ENCODE measurements at places on chromosomes 16 and 17.
A peak's percentile ranks its signal among the peaks of the same experiment; 100 is the strongest.

- no peak for DNase-seq
These were observed 139.4 kb downstream of the CPPED1 start for GRCh38 chr16:12664164-12664733.

- no peak for DNase-seq
These were observed 13.0 kb downstream of the NMRAL1 start for GRCh38 chr16:4461250-4462085.

DNA sequence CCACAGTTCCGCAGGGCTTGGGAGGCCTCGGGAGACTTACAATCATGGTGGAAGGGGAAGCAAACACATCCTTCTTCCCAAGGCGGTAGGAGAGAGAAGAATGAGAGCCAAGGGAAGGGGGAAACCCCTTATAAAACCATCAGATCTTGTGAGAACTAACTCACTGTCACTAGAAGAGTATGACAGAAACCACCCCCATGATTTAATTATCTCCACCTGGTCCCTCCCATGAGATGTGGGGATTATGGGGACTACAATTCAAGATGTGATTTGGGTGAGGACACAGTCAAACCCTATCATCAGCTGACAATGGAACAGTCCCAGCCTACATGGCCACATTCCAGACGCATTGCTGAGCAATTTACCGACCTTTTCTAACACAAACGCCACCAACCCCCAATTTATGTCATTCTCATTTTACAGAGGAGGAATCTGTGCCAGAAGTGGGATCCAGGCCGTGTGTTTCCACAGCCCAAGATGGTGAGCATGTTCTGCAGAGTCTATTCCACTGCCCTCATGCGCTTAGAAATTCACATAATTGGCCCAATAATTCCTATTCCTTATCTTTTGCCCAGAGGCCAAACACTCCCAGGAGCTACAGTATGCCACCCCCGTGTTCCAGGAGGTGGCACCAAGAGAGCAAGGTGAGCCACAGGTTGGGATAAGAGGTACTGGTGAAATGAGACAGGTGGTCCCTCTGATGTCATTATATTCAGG lies 17.3 kb downstream of the MILR1 start:
- DNase-seq: no peak

- DNase-seq: peak; percentile 79
These were observed 42.4 kb upstream of the NF1 start for GRCh38 chr17:31052187-31052889.

DNA sequence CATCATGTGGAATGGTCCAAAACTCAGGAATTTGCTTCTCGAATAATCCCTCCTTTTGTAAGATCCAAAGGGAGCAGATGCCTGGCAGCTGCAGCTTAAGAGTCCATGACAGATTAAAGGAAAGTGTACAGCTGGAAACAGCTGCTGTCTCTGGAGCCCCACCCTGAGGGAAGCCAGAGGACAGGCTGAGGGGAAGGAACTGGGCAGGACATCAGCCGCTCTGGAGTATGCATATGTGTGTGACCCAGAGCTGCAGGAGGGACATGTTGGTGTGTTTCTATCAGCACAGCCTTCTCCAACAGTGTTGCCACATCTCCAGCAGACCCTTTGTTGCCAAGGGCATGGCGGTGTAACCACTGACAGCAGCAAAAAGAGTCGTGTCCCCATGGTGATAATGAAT lies 46.2 kb downstream of the CYB561 start:
- peak; percentile 91 for DNase-seq

- DNase-seq: peak; percentile 70
These were observed 685 bp downstream of the PAQR4 start for GRCh38 chr16:2969545-2970521.

DNA sequence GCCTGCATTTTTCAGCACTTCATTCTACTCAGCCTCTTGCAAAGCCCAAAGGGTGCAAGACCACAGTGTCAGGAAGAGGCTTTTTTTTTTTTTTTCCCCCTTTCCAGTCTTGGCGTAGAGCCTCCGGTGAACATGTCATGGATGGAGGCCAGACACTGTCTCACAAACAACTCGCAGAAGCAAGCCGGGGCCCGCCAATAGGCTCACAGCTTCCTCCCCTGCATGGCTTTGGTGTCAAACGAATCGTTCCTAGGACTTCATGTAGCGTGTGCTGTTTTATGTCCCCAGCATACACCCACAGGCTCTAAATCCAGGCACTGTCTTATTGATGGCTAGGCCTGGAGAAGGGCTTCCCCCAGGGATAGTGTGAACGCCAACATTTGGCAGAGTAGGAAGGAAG lies 457.7 kb upstream of the MAF start:
- peak; percentile 66 for DNase-seq

DNA sequence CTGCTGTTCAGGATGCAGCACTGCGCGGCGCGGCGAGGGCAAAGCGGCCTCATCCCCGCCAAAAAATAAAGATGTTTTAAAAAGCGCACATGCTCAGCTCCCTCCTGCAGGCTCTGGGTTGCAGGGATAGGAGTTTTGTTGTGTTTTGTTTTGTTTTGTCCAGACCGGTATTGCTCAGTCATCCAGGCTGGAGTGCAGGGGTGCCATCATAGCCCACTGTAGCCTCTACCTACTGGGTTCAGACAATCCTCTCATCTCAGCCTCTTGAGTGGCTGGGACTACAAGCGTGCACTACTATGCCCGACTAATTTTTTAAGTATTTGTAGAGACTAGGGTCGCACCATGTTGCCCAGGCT lies 636 bp downstream of the WWOX start:
- DNase-seq: no peak

DNA sequence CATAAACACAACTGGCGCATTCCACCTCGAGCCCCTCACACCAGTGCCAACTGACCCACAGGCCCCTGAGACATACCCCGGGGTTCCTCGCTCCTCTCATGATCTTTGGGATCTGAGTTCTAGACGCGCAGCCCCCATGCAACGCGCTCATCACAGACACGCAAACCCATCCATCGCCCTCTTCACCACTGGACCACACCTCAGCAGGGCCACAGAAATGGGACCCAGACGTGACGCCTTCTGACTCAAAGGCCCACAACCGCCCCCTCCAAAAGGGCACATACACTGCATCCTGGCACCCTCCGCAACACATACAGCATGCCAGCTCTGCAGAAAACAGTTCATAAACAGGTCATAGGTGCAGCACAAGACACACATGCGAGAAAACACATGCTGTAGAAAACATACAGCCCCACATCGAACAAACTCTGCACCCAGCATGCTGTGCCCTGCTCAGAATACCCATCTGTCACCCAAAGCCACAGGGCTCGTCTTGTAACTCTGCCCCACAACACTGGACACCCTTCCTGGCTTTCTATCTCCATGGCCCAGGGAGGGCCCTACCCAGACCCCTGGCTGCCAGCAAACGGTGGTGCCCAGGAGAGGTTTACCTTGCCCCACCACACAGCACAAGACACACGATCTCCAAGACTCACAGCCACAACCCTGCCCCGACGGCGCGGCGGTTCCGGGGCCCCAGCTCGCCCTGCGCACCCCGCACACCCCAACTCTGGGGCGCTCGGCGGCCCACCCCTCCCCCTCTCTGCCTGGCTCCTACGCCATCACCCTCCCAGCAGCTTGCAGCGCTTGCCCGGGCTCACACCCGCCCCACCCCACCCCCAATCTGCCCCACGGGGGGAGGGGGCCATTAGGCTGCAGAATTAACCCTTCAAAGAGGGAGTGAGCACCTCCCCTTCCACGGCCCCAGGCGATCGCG lies 887 bp downstream of the ZBTB4 start:
- DNase-seq: peak; percentile 75

DNA sequence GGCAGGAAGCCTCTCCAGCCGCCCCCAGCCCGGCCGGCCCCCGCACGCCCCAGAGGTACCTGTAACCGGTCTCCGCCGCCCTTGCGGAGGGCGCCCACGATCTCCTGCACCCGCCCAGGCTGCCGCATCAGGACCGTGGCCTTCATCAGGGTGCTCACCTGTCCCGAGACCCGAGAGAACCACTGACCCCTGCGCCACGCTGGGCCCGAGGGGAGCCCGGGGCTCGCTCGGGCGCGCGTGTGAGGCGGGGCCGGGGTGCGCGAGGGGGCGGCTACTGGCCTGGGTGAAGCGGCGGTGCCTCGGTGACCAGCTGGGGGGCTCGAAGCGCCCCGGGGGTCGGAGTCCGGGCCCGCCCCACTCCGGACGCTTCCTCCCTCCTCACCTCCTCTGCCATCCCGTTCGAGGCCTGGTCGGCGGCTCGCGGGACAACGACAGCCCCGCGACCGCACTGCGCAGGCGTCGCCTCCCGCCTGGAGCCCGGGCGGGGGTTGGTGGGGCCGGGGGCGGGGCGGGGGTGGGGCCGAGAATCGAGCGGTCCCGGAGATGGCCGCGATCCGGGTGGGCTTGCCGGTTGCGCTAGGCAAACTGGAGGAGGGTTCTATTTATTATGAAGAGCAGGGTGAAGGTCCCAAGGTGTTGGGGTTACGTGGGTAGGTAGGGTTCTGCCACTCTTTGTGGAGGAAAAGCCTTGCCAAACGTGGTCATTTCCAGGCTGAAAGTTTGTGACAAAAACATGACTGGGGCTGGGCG lies at the start of gene NT5C3B:
Gene NT5C3B (minus strand): TSS at position 433 of the 750 bp plus-strand sequence. CDS start 39 bp downstream, at position 394.
- peak; percentile 76 for DNase-seq

DNA sequence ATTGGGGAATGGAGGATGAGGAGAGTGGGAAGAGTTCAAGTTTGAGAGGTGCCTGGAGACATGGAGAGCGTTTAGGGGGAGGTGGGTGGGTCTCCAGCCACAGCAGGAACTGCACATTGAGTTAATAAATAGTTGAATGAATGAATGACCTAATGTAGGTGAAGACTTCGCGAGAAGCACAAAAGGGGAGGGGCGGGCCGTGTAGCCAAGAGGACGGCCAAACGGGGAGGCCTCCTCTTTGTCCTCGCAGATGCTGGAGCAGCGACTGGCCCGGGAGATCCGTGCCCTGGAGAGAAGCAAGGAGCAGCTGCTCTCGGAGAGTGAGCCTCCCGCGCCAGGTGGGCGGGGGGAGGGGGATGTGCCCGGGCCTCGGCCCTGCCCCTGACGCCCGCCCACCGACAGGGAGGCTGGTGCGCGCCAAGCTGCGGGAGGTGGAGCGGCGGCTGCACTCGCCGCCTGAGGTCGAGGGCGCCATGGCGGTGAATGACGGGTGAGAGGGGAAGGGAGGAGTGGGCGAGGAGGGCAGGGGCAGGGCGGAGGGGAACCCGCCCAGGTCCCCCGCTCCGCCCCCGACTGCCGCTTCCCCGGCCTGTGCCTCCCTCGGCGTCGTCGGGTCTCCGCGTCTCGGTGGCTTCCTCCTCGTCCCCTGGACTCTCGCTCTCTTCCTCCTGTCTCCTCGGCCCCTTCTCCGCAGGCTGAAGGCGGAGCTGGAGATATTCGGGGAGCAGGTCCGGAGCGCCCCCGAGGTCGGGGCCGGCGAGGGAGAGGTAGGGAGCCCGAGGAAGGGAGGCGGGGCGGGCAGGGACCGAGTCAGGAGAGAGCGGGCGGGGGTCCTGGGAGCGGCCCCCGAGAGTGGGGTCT lies 12.9 kb downstream of the SYCE1L start:
- peak; percentile 83 for DNase-seq

- no peak for DNase-seq
These were observed 69.9 kb downstream of the IRX5 start for GRCh38 chr16:55000595-55000994.

DNA sequence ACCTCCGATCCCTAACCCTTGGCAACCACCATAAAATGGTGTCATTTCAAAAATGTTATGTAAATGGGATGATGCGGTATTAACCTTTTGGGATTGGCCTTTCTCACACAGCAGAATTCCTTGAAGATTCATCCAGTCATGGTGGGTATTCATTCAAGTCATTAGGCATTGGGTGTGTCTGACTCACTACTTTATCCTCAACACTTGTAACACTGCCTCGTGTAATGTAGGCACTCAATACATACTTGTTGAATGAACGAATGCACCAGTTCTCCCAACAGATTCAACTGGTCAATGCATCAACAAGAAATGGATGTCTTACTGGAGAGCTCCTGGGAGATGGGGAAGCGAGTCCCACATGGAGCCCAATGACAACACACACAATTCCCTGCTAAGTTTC lies 21.8 kb upstream of the GAN start:
- DNase-seq: no peak

GRCh38 chr17:13919818-13920217 lies 149.5 kb upstream of the COX10 start:
- DNase-seq: no peak

- no peak for DNase-seq
These were observed 29.6 kb upstream of the HNF1B start for GRCh38 chr17:37774504-37774903.

GRCh38 chr16:57092786-57093411 lies 516 bp downstream of the CPNE2 start:
- peak; percentile 66 for DNase-seq

GRCh38 chr17:74004056-74004455 lies 199.4 kb upstream of the RPL38 start:
- DNase-seq: no peak

DNA sequence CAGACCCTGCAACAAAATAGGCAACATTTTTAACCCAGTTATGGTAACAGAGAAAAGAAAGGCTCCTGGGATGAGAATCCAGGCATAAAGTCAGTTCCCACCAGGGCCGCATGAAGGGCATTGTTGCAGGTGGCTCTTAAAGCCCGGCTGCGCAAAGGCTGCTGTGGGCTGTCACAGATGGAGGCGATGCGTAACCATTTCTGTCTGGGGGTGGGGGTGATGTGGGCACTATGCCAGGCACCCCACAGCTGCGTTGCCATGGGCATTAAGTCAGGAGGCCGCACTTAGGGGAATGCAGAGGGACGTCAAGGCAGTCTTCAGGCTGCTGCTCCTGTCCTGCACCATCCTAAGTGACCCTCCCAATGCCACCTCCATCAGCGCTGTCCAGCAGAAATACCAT lies 228.4 kb downstream of the CPPED1 start:
- DNase-seq: no peak

GRCh38 chr16:57486858-57487834 lies 853 bp upstream of the DOK4 start:
- DNase-seq: no peak

DNA sequence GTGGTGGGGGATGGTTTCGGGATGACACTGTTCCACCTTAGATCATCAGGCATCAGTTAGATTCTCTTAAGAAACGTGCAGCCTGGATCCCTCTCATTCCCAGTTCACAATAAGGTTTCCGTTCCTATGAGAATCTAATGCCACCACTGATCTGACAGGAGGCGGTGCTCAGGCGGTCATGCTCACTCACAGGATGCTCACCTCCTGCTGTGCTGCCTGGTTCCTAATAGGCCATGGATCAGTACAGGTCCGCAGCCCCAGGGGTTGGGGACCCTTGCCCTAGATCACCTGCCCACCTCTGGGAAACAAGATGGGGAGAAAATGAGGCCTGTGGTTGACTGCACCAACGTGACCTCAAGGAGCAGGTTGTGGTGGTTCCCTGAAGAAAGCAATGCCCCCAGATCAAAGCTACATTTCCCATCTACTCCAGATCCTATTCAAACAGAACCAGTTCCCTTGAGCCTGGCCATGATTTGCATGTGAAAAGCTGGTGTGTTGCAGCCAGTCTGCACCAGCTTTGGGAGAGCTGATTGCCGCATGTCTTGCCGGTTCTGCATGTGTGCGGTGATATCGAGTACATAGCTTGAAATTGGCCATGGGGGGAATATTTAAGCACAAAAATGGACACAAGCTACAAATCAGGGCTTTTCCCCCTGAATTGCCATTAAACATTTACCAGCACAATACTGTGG lies 183.2 kb upstream of the HSBP1 start:
- no peak for DNase-seq

- DNase-seq: no peak
These were observed 1.1 kb downstream of the METRNL start for GRCh38 chr17:83080579-83080857.

- no peak for DNase-seq
These were observed 2.0 kb upstream of the SYNGR2 start for GRCh38 chr17:78166416-78166815.

- peak; percentile 61 for DNase-seq
These were observed 30.6 kb downstream of the MYO18A start for GRCh38 chr17:29149431-29150064.

GRCh38 chr17:44167181-44167861 lies 3.2 kb upstream of the ASB16 start:
- DNase-seq: peak; percentile 49

Measured in femur (tissue), 1 donor.